ENCODE measurements at places on chromosomes 2 and 18.
A peak's percentile ranks its signal among the peaks of the same experiment; 100 is the strongest.

DNA sequence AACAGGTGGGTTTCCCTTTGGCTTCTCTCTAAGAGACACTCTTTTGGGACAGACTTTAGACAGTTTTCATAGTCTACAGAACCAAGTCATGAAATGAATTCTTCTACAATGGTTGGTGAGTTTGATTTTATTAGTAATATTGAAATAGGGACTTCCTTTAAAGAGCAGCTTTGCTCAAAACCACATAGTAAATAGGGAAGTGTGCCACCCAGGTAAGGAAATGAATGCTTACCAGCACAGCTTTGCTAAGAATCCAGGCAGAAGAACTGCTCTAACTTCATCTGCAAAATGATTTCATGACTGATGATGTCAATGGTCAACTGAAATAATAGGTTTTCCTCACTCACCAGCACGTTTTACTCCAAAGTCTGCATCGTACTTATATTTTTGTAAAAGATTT, 89.2 kb downstream of the NYAP2 start:
- no peak for DNase-seq

DNA sequence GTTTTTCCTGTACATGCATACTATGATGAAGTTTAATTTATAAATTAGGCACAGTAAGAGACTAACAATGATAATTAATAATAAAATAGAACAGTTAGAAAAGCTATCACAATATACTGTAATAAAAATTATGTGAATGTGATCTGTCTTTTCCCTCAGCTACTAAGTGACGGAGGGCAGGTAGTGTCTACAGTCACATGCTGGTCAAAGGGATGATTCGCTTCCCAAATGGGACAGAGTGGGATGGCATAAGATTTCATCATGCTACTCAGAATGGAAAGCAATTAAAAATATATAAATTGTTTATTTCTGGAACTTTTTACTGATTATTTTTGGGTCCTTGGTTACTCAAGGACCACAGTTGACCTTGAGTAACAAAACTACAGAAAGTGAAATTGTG, 71.5 kb downstream of the DAW1 start:
- no peak for DNase-seq

GRCh38 chr2:129849559-129850160, 129.8 kb upstream of the RAB6C start:
- DNase-seq = peak; percentile 60

GRCh38 chr2:102621630-102622029, 2.3 kb downstream of the SLC9A2 start:
- no peak for DNase-seq

- no peak for DNase-seq
These were observed 270.2 kb downstream of the GBX2 start for GRCh38 chr2:235897992-235898391.

GRCh38 chr2:200578778-200579177, 7.0 kb upstream of the AOX1 start:
- peak; percentile 29 for DNase-seq

- DNase-seq = no peak
These were observed 175.2 kb upstream of the CCDC150 start for GRCh38 chr2:196464311-196464710.

Data from SK-N-DZ (cell line).